Psoas muscle (tissue), 8 donors: ENCODE measurements at places on chromosomes 7 and 10. TPM values are rescaled to one million over a fixed set of nuclear protein-coding genes. Genes with fewer than 3 reads are reported as not detected.

CHST3 gene
- total RNA-seq: 44.0 TPM

- no peak for DNase-seq
Observed at GRCh38 chr10:73780966-73781365, 882 bp upstream of the CHCHD1 start.

GRCh38 chr7:33354201-33354600 lies 224.8 kb downstream of the BBS9 start:
- DNase-seq: no peak

DNA sequence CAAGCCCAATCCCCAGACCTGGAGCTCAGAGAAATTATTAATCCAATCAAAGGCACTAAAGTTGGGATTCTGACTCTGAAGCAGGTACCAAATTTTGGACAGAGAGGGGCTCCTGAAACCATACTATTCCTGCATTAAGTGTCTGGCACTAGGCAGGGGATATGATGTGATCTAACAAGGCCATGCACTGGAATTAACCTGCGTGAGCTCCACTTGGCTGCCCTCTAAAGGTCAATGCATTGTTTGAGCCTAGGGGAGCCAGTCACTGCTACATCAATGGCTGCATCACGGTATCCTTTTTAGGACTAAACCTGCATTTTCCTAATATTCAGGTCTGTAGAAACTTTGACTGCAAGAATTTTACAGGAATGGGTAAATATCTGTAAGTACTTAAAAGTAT lies 42.1 kb downstream of the ST8SIA6 start:
- no peak for DNase-seq

DNA sequence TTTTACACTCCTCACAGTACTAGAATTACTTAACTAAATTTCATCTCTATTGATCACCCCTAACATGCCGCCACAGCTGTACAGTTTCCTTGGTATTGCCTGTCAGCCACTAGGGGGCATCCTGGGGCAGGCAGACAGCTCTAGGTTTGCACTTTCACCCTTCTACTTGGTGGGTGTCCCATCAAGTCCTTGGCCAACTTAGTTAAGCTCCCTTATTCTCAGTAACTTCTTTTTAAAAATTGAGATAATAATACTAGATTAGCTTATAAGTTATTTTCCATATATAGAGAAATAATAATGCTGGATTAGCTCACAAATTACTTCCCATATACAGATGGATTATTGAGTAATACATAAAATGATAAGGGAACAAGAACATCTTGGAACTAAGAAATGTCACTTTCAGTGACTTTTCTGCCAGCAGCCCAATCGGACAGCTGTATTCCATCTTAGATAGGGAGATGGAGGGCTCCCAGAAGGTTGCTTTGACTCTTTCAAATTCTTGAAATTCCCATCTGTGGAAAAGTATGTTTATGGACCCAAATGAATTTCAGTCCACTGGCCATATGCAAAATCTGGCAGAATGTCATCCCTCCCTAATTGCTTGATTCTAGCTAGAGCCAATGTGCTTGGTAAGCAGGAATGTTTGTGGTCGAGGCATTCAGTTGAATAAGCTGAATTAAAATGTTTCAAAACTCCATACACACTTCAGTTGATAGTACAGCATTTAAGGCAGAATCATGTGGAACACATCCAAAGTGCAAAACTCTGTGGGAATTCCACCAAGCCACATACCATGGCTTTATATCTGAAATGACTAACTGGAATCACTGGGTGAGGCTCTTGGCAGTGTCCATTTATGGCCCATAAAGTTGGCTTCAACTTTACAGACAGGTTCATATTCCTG lies 309.7 kb downstream of the CSTF2T start:
- DNase-seq: peak; percentile 57

GRCh38 chr10:27716521-27716920 lies 29.1 kb downstream of the MKX start:
- no peak for DNase-seq

DNA sequence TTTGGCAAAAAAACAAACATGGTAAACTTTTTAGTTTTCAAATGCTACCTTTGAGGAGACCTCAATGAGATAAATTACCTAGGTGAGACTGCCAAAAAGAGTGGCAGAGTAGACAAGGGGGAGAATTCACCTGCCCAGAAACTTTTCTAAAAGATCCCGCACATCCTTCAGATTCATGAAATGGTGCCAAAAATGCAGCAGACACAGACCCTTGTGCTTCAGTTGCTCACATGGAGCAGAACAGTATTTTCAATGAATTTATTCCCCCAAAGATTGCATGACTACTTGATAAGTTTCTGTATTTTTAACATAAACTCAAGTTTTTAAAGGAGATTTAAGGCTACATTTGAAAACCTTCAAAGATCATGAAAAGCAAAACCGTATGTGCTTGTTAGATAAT lies 270.0 kb downstream of the TRIL start:
- DNase-seq: no peak
